ENCODE measurements at places on chromosomes 12 and 14.

DNA sequence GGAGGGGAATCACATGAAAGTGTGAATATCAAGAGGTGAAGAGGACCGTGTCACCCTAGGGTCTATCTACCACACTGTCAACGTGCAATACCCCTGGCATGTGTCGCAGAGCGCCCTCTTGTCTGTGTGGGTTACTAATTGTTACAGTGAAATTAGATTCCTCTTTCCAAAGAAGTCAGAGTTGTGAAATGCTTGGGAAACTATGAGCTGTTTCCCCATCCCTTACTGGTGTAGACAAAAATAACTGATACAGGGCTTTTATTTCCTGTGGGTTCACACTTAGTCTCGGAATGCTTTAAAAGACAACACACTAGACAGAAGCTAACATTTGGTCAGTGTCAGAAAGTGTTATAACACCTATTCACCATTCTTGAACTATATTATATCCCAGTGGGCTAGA lies 597.3 kb downstream of the NRXN3 start:
- DNase-seq: no peak

- DNase-seq: no peak
Measured at GRCh38 chr14:104315169-104315568, 176.8 kb downstream of the KIF26A start.

- no peak for DNase-seq
Measured at GRCh38 chr14:95196826-95197545, 39.7 kb upstream of the DICER1 start.

DNA sequence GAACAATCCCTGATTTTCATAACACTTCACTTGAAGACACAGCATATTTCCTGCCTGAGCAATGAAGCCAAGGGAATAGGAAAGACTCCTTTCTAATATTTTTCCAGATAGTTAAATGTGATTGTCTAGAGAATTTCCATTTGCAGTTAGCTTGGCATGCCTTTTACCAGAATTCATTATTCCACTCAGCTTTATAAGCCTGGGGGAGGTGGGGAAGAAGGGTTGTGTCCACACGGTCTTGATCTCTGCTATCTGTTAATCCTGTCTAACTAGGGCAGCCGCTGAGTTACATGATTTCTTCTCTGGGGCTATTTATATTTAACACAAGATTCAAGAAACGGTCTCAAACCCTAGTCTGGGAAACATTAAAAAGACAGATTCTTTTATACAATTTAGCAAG lies 146.6 kb upstream of the FSCB start:
- no peak for DNase-seq

DNA sequence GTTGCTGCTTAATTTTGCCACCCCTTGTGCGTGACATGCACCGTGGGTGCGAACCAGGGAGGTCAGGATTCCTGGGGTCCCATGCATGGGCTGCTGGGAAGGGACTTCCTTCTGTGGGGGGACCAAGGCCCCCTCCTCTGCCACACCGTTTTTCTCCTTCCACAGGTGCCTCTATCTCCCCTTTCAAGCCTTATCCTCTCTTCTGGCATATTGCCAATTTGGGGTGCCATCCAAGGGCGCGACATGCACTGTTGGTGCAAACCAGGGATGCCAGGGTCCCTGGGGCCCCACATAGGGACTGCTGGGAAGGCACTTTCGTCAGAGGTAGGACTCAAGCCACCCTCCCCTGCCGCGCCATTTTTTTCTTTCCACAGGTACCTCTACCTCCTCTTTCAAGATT lies 289.0 kb downstream of the ALG10 start:
- DNase-seq: no peak

DNA sequence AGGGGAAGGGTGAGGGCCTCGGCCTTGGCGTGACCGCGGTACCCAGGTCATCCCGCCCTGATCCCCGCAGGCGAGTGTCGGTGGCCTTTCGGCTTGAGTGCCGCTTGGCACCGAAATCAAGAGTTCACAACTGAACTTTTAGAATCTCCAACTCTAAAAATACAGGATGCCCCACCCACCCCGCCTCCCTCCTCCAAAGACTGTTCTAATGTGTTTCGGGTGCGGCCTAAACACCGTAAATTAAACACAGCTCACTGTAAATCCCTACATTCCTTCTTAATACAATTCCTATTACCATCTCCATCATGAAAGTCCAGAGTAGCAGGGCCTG lies 11.4 kb downstream of the SCNN1A start:
- DNase-seq: no peak

DNA sequence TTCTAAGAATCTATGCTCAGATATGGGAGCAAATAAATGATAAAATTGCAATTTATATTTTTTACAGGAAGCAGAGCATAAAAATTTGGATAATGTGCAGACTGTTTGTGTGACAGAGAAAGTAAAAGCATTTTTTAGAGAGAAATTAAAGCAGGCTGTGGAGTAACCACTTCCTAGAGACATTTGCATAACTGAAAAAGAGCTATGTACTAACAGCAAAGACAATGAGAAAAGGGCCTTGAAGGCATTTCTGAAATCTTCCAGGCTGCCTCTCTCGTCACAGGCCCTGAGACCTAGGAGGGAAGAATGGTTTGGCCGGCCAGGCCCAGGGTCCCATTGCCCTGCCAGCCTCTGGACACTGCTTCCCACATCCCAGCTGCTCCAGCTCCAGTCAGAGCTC lies 247.2 kb downstream of the ALX1 start:
- DNase-seq: no peak

DNA sequence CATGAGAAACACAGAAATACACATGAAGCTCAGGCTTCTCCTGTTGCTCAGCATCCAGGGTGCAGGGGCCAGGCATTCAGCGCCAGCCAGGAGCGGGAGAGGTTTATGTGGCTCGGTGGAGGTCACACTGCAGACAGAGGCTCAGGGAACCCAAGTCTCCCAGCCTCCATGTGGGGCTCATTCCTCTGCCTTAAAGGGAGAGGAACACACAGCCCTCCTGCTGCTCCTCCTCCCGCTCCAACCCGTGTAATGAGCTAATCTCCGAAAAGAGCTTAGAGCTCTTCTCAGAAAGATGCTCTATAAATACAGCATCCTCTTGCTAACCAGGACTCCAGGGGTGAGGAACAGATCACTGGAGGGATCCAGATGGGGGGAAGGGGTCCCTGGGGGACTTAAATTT lies 28.2 kb downstream of the FGF6 start:
- no peak for DNase-seq

GRCh38 chr12:11085419-11085818 lies 6.7 kb downstream of the TAS2R43 start:
- no peak for DNase-seq

- DNase-seq: no peak
Measured at GRCh38 chr12:52817699-52818238, 3.9 kb upstream of the KRT4 start.

GRCh38 chr12:5720381-5721005 lies 224.6 kb downstream of the ANO2 start:
- DNase-seq: no peak

DNA sequence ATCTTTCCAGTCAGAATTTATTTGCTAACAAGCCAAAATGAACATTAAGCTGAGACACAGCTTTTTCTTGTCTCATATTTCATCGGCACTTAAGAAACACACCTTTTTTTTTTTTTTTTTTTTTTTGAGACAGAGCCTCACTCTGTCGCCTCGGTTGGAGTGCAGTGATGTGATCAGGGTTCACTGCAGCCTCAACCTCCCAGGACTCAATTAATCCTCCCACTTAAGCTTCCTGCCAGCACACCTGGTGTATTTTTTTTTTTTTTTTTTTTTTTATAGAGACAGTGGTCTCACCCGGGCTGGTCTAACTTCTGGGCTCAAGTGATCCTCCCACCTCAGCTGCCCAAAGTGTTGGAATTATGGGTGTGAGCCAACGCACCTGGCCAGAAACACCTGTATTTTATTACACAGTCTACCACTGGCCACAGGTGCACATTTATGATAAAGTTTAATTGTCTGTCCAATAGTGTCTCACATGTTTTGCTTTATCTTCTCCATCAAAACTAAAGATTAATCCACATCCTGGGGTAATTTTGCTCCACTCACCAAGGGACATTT lies 62.7 kb downstream of the C2CD5 start:
- DNase-seq: no peak

DNA sequence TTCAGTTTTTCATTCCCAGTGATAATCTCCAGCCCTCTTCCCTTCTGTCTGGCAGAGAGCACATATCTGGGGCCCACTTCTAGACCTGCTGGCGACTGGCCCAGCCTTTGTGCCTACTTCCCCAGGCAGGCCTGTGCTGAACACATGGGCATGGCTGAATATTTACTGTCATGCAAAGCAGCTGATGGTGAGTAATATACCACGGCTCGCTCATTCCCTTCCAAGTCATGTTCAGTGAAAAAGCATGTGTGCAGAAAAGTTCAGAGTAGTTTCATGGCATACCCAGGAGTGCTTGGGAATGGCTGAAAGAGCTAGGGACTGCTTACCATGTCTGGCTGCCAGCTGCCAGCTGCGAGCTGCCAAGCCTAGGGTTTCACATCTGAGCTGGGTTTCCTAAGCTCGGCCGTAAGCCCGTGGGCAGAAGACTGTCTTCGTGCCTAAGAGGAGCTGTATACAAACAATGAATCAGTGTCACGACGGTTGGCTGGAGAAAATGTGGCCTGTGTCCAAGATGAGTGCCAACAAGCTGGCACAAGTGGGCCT lies 179.9 kb upstream of the PELI2 start:
- no peak for DNase-seq

DNA sequence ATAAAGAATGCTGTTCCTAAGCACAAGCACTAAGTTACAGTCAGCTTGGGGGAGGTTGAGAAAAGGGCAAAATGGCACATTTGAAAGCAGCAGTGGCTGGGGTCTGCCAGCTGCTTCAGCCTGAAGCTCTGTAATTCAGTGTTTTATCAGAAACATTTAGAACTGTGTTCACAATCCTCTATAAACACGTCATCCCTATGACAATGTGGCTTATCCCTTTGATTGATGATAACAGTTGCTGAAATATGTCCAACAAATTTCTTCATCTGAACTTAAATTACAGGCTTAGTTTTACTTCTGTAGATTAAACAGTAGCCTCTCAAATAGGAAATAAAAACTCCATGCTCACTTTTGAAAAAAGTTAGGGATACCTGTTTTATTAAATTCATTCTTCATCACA lies 108.8 kb downstream of the VEZT start:
- no peak for DNase-seq

GRCh38 chr12:57694459-57695019 lies 607 bp downstream of the OS9 start:
- DNase-seq: no peak

DNA sequence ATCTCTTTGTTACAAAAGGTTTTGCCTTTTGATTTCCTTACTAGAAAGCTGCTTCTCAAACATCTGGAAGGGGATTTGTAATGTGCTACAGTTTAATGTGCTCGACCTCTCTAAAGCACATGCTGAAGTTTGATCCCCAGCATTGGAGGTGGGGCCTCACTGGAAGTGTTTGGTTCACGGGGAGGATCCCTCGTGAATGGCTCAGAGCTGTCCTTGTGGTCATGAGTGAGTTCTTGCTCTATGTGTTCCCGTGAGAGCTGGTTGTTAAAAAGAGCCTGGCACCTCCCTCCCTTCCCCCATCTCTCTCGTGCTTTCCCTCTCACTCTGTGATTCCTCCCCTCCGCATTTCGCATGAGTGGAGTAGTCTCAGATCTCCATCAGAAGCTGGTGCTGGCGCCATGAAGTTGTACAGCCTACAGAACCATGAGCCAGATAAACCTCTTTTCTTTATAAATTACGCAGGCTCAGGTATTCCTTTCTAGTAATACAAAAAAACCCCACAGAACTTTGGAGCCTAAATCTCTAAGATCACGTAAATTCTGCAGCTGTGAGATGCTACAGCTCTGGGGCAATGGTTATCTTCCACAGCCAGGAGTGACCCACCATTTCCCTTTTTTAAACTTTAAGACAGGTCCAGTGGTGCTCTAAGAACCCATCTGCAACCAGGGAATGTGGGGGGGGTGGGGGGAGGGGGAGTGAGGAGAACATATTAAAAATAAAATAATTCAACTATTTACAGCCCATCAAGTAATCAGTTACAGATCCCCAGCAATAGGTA lies 214.4 kb downstream of the FOXN3 start:
- DNase-seq: no peak

DNA sequence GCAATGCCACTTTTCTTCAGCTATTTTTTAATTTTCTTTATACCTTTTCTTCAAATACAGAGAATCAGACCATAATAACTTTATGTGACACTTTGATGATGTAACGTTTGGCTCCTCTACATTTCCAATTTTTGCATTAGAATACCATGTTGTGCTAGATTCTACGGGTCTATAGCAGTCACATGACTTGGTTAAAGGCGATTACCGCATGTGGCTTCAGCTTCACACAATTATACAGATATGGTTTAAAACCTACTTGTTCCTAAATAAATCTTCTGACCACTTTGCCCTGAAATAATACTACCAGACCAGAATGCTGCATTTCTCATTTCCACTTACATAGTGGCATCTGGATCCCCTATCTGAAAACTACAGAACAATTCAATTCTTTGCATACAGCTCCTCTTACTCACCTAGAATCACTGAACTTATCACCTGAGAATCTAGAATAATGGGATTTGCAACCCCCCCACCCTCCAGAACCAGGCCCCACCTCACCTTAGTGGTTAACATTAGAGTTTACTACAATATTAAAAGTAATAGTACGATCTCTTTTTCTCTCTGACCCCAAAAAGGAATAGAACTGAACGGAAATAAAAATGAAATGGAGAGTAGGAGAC lies 1.3 kb downstream of the MAX start:
- DNase-seq: no peak

- no peak for DNase-seq
Measured at GRCh38 chr14:74400031-74400685, 25.9 kb downstream of the SYNDIG1L start.
